ENCODE measurements at places on chromosomes 11 and 22.

- no peak overlapping the region for H3K27ac ChIP-seq
- DNase-seq = peak; percentile 13
- no peaks in the 10 kb centered on the region for H3K36me3 ChIP-seq
- no peaks in the 10 kb centered on the region for H3K4me1 ChIP-seq
Observed at GRCh38 chr11:128005562-128005961, 581.8 kb downstream of the ETS1 start.

- H3K4me3 ChIP-seq = no peak overlapping the region
- no peaks in the 10 kb centered on the region for H3K36me3 ChIP-seq
- peaks cover 4% of the 10 kb centered on the region for H3K4me1 ChIP-seq
- peaks cover 6% of the 10 kb centered on the region for H3K27me3 ChIP-seq
- no peak overlapping the region for H3K27ac ChIP-seq
Observed at GRCh38 chr11:113263458-113264259, 50.7 kb upstream of the TTC12 start.

GRCh38 chr22:41612603-41613306 is 8.1 kb downstream of the DESI1 start:
- no peak overlapping the region for H3K4me3 ChIP-seq
- peaks cover 4% of the 10 kb centered on the region for H3K4me1 ChIP-seq
- no peak overlapping the region for H3K27ac ChIP-seq
- H3K27me3 ChIP-seq = no peaks in the 10 kb centered on the region
- peaks cover 41% of the 10 kb centered on the region for H3K36me3 ChIP-seq

- no peaks in the 10 kb centered on the region for H3K27me3 ChIP-seq
- H3K4me3 ChIP-seq = no peak overlapping the region
- peaks cover 12% of the 10 kb centered on the region for H3K4me1 ChIP-seq
- H3K27ac ChIP-seq = no peak overlapping the region
Observed at GRCh38 chr11:225734-226453, 10.2 kb downstream of the SIRT3 start.

GRCh38 chr11:13102865-13103539 is 93.9 kb downstream of the RASSF10 start:
- no peaks in the 10 kb centered on the region for H3K4me1 ChIP-seq
- no peaks in the 10 kb centered on the region for H3K36me3 ChIP-seq
- no peak for DNase-seq
- no peak overlapping the region for H3K27ac ChIP-seq
- H3K4me3 ChIP-seq = no peak overlapping the region
